ENCODE measurements at places on chromosomes 11 and 22.

GRCh38 chr11:65558002-65558929 lies at the start of gene LTBP3:
TSS of gene LTBP3 (minus strand) at chr11:65558359. CDS start at chr11:65557959, 400 bp downstream.
- DNase-seq: peak; percentile 92

DNA sequence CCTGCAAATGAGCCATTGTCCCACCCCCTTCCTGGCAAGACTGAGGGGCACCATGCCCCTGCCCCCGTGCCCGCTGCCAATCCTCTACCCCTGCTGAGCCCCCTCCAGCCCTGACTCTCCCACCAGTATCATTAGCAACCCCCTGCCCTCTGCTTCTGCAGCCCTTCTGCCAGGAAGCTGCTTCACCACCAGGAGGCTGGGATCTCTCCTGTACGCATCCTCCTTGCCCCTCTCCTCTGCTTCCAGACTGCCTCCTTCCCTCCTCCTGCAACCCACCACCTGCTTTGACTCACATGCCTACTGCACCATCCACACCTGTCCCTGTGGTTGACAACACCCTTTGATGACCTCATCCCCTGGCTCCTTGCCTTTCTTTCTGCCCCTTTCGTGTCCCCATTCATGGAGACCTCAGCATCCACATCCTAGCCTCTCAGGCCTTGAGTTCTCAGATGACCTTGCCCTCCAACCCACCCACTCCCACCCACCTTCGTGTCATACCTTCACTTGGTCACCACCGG lies 13.4 kb upstream of the PNPLA3 start:
- DNase-seq: no peak

GRCh38 chr11:125069008-125069407 lies 5.9 kb downstream of the SLC37A2 start:
- DNase-seq: no peak

GRCh38 chr11:23961503-23962338 lies 535.1 kb upstream of the LUZP2 start:
- DNase-seq: no peak

DNA sequence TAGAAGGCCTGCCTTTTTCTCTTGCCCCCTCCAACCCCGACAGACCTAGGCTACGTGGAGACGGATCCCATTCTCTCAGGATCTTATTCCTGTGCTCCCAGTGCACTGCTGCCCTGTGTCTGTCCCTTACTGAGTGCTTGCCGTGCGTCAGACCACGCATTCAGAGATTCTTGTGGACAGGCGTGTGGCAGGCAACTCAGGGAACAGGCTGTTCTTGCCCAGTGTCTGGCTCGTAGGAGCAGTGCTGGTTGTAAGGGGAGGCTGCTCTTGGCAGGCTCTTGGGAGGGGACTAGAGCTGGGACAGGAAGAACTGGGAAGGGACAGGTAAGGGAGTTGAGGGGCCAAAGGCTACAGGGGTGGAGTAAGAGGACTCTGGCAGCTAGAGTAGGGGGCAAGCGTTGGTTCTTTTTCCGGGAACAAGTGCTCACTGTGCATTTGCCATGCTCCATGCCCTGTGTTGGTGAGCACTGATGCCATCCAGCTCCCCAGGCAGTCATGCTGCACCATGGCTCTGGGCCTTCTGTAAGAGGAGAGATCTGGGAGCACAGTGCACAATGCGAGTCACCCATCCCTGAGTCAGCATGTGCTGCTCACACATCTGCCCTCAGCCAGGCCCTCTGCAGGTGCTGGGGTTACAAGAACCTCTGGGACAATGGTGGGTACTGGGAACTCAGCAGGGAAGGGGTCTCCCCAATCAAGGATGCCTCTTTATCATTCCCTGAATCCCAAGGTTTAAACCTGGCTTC lies 119.1 kb downstream of the TBC1D22A start:
- no peak for DNase-seq

All from left hindlimb (tissue), 1 donor.